Esophagus squamous epithelium (tissue), 5 donors: ENCODE measurements at places on chromosomes 6 and 20. TPM values are rescaled to one million over a fixed set of nuclear protein-coding genes. Genes with fewer than 3 reads are reported as not detected.

GRCh38 chr6:89022798-89023197 is 57.8 kb upstream of the PNRC1 start:
- no peaks in the 10 kb centered on the region for H3K27me3 ChIP-seq
- peak overlapping the region; percentile 62 for H3K27ac ChIP-seq
- DNase-seq: no peak

DNA sequence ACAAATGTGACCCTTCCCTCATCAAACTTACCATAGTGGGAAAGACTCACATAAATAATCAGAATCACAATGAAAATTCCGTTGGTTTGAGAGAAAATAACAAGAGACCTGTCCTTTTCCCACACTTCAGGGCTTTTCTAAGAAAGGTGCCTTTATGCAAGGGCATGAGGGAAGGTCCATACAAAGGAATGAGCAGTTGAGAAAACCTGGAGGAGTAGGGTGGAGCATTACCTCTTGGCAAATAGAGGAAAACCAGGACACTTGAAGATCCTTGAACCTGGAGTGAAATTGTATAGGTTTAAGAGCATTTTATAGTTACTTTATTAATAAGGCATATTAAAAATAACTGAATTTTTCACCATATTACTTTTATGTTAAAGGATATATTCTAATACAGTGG is 54.3 kb downstream of the UBR2 start:
- H3K4me3 ChIP-seq: no peak overlapping the region
- peaks cover 5% of the 10 kb centered on the region for H3K36me3 ChIP-seq
- peaks cover 5% of the 10 kb centered on the region for H3K4me1 ChIP-seq
- no peak for DNase-seq
- no peak overlapping the region for H3K27ac ChIP-seq

DNA sequence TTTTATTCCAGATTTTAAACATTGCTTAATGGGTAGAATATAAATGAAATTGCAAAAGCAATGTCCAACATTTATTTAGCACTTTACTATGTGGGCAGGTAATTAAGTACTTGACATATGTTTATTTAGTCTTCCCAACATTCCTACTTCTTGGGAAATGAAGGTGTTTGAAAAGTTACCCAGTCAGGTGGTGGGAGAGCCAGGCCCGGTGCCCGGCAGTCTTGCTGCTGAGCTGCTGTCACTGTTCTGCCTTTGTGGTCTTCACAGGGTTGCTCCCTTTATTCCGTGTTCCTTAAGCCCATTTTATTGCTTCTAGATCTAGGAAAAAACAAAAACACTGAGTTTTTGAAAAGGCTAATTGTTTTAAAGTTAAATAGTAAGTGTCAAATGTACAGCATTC is 42.6 kb upstream of the TULP4 start:
- H3K36me3 ChIP-seq: no peaks in the 10 kb centered on the region
- H3K27me3 ChIP-seq: no peaks in the 10 kb centered on the region
- DNase-seq: no peak
- no peak overlapping the region for H3K4me3 ChIP-seq

- H3K4me3 ChIP-seq: peak overlapping the region; percentile 85
- H3K4me1 ChIP-seq: peaks cover 33% of the 10 kb centered on the region
- no peaks in the 10 kb centered on the region for H3K27me3 ChIP-seq
- peaks cover 12% of the 10 kb centered on the region for H3K36me3 ChIP-seq
- no peak for DNase-seq
- peak overlapping the region; percentile 95 for H3K27ac ChIP-seq
Observed at GRCh38 chr6:33578588-33579011, 1.5 kb downstream of the BAK1 start.

DNA sequence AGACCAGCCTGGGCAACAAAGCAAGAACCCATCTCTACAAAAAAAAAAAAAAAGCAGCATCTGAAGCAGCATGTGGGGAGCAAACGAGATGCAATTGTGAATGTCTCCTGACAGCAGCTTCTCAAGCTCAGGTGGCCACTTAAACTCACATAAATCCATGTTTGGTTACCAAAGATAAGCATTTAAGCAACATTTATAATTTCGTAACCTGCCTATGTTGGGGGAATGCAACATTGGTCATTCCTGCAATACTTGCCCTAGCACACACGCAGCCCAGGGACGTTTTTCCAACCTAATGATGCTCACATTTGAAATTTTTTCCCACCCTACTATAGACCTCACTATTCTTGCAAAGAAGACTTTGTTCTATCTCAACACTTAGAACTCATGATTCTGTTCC is 113.3 kb downstream of the ZFP64 start:
- no peaks in the 10 kb centered on the region for H3K36me3 ChIP-seq
- H3K4me1 ChIP-seq: no peaks in the 10 kb centered on the region
- DNase-seq: no peak
- H3K27ac ChIP-seq: no peak overlapping the region
- no peaks in the 10 kb centered on the region for H3K27me3 ChIP-seq

Gene LTB
- 0.66 TPM for total RNA-seq

GRCh38 chr6:136599329-136600011 is 49.2 kb upstream of the MAP7 start:
- H3K27ac ChIP-seq: peak overlapping the region; percentile 42
- H3K27me3 ChIP-seq: no peaks in the 10 kb centered on the region
- H3K4me3 ChIP-seq: no peak overlapping the region
- H3K4me1 ChIP-seq: no peaks in the 10 kb centered on the region
